ENCODE measurements at places on chromosomes 6 and 20.

DNA sequence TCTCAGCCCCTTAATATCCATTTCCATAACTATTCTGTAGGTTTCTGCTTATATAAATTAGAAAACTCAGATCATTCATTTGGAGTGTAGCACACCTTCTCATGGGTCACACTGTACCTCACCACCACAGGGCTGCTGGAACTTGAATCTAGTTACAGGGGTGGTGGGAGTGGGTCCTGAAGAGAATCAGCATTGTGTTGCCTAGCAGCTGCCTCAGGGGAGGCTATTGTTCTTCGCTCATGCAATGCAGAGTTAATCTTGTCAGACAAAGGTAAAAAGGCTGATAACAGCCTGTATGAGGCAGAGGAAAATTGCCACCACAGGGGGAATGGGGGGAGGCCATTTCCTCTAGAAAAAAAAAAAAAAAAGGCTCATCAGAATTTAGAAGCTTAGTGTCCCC is 496.0 kb upstream of the ADGRB3 start:
- DNase-seq, result no peak

- no peak for DNase-seq
These were observed 44.4 kb downstream of the RNF144B start for GRCh38 chr6:18431581-18431980.

- no peak for DNase-seq
These were observed 44.7 kb upstream of the SLC22A16 start for GRCh38 chr6:110520992-110521543.

- peak; percentile 49 for DNase-seq
These were observed 120.0 kb upstream of the AGPAT4 start for GRCh38 chr6:161393839-161394364.

DNA sequence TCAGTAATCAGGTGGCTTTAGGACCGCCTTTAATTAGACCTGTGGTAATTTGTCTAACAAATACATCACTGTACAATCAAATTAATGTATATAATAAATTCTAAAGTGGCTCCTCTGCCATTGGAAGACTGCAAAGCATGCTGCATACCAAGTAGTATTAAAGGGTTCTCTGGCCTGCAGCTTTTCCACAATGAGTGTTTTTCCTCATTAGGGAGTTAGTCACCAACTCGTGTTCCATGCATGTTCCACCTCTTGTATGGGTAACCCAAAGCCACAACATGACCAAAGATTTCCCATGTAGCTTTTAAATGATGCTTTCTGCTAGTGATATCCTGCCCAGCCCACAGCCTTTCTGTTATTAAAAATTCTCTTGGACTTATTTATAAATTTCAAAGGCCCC is 218.7 kb downstream of the FUT9 start:
- no peak for DNase-seq

GRCh38 chr6:119423996-119424395 is 74.4 kb upstream of the MAN1A1 start:
- no peak for DNase-seq

- DNase-seq, result no peak
These were observed 157.4 kb upstream of the TNFAIP3 start for GRCh38 chr6:137709424-137710236.

DNA sequence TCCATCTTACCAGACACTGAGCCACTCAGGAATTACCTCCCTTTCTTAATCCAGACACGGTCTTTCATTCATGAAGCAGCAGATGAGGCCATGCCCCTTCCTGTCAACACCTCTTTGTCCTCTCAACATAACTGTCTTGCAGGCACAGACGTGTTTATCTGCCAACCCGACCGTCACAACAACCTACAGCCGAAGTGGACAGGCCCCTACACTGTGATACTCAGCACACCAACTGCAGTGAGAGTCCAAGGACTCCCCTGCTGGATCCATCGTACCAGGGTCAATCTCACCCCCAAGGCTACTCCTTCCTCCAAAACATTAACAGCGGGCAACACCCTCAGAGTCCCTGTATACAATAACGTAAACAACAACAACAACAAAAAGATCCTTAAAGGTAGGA is 30.6 kb upstream of the ULBP3 start:
- DNase-seq, result no peak

- DNase-seq, result no peak
These were observed 4.9 kb upstream of the BEND6 start for GRCh38 chr6:56949925-56950495.

GRCh38 chr20:4084096-4084495 is 68.7 kb upstream of the RNF24 start:
- no peak for DNase-seq

DNA sequence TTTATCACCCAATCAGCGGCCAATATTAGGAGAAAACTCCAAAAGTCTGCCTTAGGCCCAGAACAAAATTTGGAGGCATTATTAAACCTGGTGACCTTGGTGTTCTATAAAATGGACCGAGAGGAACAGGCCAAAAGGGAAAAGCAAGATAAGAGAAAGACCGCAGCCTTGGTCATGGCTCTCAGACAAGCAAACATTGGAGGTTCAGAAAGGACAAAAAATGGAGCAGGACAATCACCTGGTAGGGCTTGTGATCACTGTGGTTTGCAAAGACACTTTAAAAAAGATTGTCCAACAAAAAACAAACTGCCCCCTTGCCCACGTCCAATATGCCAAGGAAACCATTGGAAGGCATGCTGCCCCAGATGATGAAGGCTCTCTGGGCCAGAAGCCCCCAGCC is 31.2 kb downstream of the CEP85L start:
- no peak for DNase-seq

- no peak for DNase-seq
These were observed 78.6 kb downstream of the INSM1 start for GRCh38 chr20:20446425-20447015.

GRCh38 chr6:107075951-107076381 is 39.3 kb downstream of the BEND3 start:
- no peak for DNase-seq

GRCh38 chr6:5941188-5941587 is 65.5 kb downstream of the NRN1 start:
- no peak for DNase-seq

GRCh38 chr20:16462711-16463110 is 110.5 kb downstream of the KIF16B start:
- DNase-seq, result no peak

DNA sequence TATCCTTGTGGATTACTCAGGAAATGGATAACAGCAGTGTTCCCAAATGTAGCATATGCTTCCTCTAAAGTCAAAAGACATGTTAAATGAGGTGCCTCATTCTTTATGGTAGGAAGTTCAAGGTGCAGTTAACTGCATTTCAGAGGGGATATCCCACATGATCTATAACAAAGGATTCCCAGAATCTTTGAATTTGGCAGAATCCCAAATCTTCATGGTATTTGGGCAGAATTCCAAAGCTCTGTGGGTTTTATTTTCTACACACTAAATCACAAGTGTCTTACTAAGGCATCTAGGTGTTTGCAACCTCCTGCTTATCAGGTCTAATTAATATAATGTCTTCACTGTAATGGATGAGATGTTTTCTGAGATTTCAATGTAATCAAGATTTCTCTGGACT is 364.3 kb upstream of the MAN1A1 start:
- no peak for DNase-seq

DNA sequence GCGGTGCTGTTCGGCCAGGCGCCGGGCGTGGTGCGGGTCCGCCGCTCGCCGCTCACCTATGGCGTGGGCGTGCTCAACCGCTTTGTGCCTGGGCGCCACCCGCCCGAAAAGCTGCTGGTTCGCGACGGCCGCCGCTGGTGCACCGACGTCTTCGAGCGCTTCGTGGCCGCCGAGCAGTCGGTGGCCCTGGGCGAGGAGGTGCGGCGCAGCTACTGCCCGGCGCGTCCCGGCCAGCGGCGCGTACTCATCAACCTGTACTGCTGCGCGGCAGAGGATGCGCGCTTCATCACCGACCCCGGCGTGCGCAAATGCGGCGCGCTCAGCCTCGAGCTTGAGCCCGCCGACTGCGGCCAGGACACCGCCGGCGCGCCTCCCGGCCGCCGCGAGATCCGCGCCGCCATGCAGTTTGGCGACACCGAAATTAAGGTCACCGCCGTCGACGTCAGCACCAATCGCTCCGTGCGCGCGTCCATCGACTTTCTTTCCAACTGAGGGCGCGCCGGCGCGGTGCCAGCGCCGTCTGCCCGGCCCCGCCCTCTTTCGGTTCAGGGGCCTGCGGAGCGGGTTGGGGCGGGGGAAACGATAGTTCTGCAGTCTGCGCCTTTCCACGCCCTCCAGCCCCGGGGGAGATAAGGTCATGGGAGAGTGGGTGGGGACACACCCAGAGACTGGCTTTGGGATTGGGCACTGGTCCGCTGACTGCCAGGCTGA is 15.7 kb downstream of the ADISSP start:
- no peak for DNase-seq

DNA sequence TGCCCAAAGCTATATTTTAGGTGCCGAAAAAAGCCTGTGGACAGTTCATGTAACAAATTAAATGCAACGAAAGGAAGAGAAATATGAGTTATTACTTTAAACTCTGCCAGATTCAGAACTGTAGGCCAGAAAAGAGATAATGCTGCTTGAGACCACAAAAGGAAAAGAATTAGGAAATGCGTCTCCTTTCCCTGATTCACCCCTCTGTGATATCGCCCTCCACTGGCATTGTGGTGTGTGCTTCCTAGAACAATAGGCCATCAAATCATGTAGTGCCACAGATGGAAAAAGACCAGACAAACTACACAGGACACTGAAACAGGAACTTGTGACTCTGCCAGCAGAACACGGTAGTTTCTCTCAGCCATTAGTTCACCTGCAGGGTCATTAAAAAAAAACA is 14.7 kb upstream of the LAMA4 start:
- peak; percentile 7 for DNase-seq

GRCh38 chr20:53227523-53227922 is 255.4 kb downstream of the TSHZ2 start:
- DNase-seq, result no peak

GRCh38 chr6:163963205-163964120 is 548.9 kb downstream of the QKI start:
- no peak for DNase-seq

DNA sequence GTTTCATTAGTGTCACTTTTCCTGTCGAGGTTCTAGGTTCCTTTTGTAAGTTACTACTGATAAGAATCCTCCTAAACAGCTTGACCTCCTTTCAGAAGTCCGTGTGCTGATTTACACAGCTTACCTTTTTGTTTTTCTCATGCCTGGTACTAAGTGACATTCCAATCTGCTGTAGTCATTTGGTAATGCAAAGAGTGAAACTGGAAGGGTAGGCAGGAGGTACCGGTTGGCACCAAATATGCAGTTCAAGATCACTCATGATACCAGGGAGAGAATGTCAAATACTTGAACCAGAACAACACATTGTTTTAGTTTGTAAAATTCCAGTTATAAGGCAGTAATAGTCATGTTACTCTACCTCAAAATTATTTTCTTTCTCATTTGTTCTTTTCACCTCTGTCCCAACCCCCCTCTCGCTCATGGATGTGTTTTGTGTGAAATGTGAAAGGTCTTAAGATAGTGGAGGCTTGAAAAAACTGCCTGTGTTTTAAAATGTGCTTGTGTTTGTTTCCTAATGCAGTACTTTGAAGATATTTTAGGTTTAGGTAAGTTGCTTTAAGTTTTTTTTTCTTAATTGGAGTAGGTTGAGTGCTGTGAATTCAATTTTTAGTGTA is 23.2 kb downstream of the AFDN start:
- DNase-seq, result no peak

- DNase-seq, result no peak
These were observed 87.7 kb downstream of the IYD start for GRCh38 chr6:150456466-150456865.

- no peak for DNase-seq
These were observed 45.7 kb downstream of the CTCFL start for GRCh38 chr20:57479196-57479595.

- no peak for DNase-seq
These were observed 29.5 kb upstream of the ELOVL5 start for GRCh38 chr6:53378208-53378607.

Data from endothelial cell (in vitro differentiated cells).